Activated CD8-positive, alpha-beta memory T cell treated with anti-CD3 and anti-CD28 coated beads, Interleukin-2, amount 10 ng/mL, durations not matched to agents 7 days and 5 days (primary cell): ENCODE measurements at places on chromosomes 6 and 20.

DNA sequence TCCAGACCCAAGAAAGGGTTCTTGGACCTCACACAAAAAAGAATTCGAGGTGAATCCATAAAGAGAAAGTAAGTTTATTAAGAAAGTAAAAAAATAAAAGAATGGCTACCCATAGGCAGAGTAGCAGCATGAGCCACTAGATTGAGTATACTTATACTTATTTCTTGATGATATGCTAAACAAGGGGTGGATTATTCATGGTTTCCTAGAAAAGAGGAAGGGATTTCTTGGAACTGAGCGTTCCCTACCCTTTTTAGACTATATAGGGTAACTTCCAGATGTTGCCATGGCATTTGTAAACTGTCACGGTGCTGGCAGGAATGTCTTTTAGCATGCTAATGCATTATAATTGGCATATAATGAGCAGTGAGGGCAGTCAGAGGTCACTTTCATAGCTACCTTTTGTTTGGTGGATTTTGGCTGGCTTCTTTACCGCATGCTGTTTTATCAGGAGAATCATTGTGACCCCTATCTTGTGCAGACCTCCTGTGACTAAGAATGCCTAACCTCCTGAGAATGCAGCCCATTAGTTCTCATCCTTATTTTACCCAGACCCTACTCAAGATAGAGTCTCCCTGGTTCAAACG is 44.3 kb downstream of the TENT5A start:
- DNase-seq, result no peak

DNA sequence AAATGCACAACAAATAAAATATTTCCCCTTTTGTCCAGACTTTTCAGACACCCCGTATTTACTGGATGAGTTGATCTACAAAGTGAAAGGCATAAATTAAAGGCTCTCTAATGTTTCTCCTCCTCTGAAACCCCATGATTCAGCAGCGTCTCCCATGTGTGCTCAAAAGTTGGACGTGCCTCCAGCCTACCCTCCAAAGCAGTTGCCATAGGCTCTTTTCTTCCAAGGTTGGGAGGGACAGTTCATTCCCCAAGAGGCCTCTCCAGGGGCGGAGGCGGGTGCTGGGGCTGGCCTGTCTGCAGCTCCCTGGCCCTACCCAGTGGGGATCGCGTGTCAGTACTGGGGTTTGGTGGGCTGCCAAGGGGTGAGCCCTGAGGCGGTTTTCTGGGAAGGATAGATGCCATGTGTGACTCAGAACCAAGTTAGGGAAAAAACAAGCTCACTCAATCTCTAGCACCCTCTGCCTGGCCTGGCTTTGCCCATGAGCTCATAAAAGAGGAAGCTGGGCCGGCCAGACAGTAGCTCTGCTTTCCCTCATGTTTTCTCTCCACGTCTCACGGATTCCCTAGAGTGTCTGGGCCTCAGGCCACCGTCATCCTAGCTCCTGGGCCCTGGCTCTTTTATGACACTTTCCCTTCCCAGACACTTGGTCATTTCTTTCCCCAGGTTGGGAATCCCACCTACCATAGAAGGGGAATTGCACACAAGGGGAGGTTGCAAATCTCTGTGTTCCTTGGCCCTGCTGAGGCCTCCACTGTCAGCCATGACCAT is 8.0 kb upstream of the IER3 start:
- DNase-seq, result no peak

GRCh38 chr6:84526631-84527030 is 237.8 kb downstream of the TBX18 start:
- DNase-seq, result no peak

GRCh38 chr6:169568314-169569087 is 133.3 kb downstream of the WDR27 start:
- peak; percentile 65 for DNase-seq

- DNase-seq, result no peak
Measured at GRCh38 chr6:135325624-135326424, 144.7 kb downstream of the MYB start.

GRCh38 chr6:22119500-22119899 is 177.3 kb downstream of the PRL start:
- no peak for DNase-seq

GRCh38 chr6:36590237-36590636 is 3.9 kb upstream of the SRSF3 start:
- no peak for DNase-seq

- peak; percentile 82 for DNase-seq
Measured at GRCh38 chr6:13486679-13487121, 700 bp downstream of the GFOD1 start.

- peak; percentile 86 for DNase-seq
Measured at GRCh38 chr6:150866147-150866990, 867 bp downstream of the MTHFD1L start.

GRCh38 chr6:134105940-134106339 is 53.5 kb upstream of the SLC2A12 start:
- DNase-seq, result no peak

DNA sequence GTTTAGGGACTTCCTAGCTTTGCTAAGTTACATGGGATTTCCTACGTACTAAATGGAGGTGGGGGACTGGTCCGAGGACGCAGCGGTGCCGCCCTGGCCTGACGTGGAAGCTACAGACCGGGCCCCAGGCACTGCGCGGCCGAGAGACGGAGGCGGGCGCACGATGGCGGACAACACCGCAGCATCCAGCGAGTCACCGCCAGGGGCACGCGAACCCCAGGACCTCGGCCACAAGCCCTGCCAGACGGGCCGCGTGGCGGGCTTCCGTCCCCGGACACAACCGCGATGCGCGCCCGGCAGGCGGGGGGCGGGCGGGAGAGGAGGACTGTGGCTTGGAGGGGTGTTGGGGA is 1516.9 kb upstream of the DEFB115 start:
- DNase-seq, result no peak
